Activated CD8-positive, alpha-beta memory T cell treated with anti-CD3 and anti-CD28 coated beads, Interleukin-2, amount 50 U/mL, for 4 hours (primary cell): ENCODE measurements at places on chromosomes 11 and 22.

GRCh38 chr11:7348432-7349304 is 97.0 kb downstream of the SYT9 start:
- no peak for DNase-seq

DNA sequence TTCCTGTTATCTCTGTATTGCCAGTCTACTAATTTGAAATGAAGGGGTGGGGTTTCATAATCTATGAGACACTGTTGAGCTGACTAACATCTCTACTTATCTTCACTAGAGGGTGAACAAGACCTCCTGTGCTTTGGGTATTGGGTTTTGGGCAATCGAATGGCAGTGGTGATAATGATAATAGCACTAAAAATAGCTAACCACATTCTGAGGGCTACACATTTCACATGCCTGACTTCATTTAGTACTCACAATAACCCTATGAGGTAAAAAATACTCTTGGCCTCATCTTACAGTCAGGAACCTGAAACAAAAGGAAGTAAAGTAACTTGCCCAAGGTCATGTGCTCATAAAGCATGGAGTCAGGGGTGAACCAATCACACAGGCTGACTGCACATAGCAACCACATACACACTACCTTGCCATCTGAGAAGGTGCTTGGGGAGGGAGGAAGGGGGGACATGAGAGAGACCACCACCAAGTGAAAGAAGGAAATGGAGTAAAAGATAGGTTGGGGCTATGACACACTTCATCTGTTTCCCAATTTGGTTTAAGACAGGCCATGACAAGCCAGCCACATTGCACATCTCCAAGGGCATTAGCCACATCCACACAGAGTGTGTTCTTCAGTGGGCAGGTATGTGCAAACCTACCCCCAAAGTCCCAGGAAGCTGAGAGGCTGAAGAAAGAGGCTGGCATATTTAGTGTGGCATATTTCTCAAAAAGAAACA is 387.6 kb upstream of the DDI1 start:
- no peak for DNase-seq

DNA sequence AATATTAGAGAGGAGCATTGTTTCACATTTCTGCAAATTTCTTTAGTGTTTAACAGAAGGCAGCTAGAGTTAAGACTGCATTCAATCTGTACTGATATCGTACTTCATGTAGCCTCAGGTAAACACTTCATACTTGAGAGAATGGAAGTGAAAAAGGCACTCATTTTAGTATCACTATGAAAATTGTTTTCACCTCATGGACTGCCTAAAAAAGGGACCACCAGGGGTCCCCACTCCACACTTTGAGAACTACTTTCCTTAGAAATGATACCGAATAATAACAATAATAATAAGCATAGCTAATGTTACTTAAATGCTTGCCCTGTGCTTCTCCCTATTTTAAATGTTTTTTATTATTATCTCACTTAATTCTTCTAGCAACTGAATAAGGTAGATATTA is 95.1 kb downstream of the BLID start:
- DNase-seq = no peak

DNA sequence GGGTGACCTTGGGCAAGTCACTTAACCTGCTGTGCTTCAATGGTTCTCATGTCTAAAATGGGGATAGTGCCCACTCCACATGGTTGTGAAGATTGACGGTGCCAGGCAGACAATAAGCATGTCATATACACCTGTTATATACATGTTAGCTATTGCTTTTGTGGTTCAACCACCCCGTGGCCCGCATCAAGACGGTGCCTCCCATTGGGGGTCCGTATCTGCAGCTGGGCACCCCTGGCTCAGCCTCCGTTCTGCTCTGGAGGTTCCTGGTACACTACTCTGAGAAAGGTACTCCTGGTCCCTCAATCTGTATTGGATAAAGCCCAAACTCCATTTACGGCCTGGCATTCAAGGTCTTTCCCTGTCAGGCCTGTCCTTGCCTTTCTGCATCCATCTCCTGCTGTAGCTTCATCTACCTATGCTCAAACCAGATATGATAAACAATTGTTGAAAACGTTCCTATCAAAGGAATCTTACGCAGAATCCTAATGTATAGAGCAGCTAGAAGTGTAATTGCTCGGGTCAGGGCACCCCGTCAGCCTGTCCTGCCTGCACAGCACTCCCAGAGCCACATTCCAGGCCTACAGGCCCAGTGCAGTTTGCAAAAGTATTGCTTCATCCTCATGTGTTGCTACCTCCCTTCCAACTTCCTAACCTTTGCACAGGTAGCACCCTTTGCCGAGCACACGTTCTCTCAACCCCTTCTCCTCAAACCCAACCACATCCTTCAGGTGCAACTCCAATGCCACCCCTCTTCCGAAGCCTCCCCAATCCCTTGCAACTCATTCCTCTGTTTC is 194.9 kb downstream of the BCR start:
- no peak for DNase-seq

DNA sequence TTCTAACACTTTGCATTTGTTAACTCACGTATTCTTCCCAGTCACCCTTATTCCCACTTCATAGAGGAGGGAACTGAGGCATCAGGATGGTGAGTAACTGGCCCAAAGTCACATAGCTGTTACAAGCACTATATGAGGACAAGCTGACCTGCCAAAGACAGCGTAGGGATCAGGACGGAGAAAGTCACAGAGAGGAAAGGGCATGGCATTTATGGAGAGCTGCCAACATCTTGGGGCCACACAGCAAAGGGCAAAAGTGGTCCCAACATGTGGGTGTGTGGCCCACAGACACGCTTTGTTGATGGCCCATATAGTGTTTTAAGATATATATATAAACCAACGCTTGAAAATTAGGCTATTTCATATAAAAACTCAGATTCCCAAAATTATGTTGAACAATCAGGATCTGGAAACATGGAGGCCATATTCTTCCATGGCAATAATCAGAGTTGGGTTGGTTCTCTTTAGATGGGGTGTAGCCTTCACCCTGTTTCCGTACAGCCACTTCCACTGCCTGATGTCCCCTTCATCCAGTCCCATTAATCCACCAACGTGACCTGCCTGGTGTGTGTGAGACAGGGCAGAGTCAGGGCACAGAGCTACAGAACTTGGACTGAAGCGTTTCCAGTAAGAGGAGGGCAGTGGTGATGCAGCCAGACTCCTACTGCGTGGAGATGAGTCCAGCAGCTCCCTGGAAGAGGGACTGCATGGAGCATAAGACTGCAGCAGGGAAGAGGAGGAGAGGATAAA is 39.9 kb upstream of the CD5 start:
- no peak for DNase-seq

DNA sequence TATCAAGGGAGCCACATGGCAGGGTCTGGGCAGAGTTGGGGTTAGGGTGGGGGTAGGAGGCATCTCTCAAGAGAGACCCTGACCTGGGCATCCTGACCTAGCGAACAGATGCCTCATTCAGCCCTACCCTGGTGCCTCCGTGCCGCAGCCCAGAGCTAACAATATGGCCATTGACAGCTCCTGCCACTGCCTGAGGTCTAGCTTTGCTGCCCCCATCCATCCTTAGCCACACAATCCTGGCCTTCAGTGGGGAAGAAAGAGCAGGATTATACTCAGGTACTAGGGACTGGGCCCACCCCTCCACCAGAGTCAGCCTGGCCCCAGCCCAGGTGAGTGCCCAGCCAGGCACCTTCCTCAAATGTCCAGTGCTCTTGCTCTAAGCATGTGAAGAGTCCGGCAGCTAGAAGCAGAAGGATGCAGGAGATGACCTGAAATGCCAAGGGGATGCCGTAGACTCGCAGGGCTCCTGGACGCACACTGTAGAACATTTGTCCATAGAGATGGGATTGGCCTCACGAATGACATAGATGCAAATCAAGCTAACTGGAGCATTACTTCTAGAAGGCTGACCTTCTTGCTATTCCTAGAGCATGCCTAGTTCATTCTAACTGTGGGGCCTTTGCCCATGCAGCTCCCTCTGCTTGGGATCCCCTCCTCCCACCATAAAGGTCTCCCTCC is 13.3 kb upstream of the SERPINH1 start:
- no peak for DNase-seq

DNA sequence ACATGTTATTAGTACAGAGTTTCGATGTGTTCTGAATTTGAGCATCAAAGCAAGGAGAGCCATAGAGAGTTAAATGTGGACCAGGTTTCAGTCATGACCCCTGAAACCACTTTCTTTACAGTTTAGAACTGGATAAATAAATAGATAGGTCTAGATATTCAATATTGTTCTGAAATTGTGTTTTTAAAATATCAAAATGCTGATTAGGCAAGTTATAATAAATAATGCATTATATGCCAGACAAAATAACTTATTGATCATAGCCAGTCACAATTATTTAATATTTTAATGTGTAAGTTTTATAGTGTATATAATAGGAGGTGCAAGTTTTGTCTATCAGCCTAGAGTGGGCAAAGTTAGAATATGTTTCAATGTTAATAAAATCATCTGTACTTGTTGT is 569.5 kb downstream of the METTL15 start:
- DNase-seq = no peak
